ENCODE measurements at places on chromosomes 6 and 20.

GRCh38 chr20:58753267-58753921 is 60.8 kb downstream of the NPEPL1 start:
- no peak for DNase-seq

GRCh38 chr6:112343390-112343789 is 3.7 kb upstream of the RFPL4B start:
- DNase-seq: no peak

GRCh38 chr20:34065260-34065659 is 46.8 kb downstream of the EIF2S2 start:
- no peak for DNase-seq

DNA sequence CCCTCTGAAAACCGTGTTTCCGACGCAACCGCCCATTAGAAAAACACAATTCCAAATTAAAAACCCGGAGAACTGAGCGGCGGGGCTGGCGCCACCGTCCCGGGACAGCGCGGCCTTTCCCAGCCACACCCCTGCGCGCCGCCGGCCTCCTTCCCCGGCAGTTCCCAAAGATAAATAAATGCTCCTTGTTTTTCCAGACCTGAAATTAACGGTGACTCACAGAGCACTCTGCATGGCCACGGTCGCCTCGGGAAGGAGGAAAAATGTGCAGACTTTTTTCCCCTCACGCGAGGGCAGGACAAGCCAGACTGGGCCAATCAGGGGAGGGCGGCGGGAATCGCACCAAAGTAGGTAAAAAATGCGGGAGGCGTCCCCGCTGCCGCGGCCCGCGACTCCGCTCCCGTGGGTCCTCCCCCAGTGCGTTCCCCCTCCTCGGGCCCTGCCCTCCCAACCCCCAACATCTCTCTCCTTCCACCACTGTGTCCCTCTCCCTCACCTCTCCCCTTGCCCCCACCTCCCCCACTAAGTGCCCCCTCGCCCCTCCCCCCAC is 828 bp upstream of the DSTN start:
- peak; percentile 25 for DNase-seq

DNA sequence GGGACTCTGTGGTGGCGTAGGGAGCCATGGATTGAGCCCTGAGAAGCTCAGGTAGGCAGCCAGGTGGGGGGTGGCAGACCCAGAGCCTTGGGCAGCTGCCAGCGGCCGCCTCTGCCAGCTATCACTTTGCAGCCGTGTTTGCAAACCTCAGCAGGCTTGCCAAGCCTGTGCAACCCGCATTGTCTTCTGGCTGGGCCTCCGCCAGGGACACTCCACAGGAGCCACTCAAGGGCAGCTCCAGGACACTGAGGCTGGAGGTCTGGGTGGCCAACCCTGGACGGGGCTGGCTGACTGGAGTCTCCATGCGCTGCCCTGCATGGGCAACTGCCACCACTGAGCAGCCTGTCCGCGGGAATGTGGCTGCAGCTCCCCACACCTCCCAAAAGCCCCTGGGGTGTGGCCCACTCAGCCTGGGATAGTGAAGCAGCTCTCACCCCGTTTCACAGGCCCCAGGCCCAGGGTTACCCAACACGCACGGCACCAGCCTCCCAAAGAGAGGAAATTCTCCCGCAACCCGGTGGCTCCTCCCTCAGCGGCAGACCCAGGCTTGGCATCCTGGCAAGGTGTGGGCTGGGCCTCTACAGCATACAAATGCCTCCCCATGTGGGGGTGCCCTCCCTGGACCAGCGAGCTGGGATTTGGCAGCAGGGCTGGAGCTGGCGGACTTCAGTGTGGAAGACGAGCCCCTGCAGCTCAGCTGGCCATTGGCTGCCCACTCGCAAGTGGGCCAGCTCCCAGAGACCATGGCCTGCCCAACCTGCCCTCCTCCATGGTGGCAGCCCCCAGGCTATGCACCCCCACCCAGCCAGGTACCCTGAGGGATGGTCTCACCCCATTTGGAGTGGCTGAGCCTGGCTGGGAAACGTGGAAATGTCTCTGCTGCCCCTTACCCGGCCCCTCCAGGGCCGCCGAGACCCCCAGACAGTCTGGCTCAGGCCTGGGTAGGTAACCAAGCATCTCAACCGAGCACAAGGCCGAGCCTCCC is 2.9 kb downstream of the CHRNA4 start:
- DNase-seq: no peak

DNA sequence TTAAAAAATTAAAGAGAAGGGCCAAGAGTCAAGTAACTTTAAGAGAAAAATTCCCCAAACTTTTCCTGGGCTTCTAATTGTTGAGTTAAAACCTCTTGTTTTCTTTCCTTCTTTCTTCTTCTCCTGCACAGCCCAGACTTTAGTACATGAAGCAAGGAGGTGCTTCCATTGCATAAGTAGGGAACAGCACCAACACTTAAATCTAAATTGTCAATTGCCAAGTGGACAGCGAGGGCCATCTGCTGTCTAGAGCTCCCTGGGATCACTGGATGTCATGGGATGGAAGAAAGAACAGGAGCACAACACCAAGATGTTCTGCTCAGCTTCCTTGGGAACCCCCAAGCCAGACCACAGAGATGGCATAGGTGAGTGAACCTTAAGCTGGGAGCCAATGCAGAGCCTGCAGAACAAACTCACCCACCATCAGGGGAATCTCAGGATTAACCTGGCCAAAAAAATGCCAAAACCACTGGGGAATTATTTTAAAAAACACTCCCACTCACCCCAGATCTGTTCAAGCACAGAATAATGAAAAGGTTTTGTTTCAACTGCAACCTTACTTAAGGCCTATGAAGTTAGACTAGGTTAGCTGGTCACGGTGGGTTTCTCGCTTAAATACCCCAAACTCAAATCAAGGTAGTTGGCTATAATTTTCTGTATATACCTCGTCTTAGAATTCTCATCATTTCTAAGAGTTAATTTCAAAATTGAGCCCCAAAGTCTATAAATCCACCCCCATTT is 67.8 kb downstream of the TNFRSF21 start:
- no peak for DNase-seq

DNA sequence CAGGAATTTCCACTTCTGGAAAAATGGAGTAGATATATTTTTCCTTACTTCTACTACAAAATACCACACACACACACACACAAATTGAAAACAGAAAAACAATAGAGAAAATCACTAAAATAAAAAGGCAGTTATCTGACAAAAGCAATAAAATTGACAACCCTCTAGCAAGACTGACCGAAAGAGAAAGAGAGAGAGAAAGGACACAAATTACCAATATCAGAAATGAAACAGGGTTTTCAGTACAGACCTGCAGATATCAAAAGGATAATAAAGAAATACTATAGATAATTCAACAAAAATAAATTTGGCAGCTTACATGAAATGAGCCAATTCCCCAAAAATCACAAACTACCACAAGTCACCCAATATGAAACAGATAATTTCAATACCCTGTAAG is 104.7 kb downstream of the OPRM1 start:
- DNase-seq: no peak

DNA sequence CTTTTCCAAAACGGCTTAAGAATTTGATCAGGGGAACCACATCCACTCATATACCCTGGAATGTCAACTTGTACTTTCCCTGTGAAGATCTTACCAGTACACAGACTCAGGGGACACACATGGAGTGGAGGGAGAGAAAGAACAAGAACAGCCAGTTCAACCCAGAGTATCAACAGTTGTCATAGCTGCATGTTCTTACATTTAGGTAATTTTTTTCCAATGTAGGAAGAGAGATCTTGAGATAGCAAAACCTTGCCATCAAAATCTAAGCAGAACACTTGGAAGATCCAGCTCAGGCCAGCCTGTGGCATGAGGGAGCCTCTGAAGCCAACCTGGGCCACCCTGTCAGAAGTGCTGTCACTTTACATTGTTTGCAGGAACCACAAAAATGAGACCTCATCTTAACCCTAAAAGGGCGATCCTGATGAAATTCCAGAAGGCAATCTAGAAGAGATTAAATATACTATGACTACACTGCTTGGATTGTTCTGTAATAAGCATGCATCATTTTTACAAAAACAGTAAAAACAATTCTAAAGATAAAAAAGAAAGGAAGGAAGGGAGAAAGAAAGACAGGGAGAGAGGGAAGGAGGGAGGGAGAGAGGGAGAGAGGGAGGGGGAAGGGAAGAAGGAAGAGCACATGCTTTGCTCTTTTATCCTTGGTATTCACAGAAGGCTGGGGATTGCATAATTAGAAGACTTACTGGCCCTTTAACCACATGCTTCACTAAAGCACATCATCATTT is 124.7 kb upstream of the TCF21 start:
- DNase-seq: no peak

DNA sequence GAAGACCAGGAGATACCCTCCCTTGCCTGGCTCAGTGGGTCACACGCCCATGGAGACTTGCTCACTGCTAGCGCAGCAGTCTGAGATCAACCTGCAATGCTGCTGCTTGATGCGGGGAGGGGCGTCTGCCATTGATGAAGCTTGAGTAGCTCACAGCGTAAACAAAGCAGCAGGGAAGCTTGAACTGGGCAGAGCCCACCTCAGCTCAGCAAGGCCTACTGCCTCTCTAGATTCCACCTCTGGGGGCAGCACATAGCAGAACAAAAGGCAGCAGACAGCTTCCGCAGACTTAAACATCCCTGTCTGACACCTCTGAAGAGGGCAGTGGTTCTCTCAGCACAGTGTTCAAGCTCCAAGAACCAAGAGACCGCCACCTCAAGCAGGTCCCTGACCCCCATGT is 271.3 kb downstream of the ESR1 start:
- DNase-seq: no peak

All from putamen (tissue), 1 donor.